ENCODE measurements at places on chromosomes 5 and 9.

DNA sequence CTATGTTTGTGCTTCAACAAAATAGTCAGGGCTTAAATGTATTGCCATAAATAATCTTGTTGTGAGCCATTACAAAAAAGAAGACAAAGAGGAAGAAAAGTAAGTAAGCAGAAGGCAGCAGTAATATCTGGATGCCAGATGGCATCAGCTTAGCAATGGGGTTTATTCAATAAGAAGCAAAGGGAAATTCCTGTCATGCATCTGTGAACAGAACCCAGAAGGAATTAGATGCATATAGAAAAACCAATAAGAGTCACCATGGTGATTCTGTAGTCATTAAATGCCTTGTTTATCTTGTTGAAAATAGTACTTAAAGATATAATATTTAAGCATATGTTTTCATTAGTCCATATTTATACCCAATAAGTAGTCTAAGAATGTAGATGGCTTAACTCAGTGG, 216.0 kb downstream of the ADAMTSL1 start:
- DNase-seq, result no peak

GRCh38 chr5:41843456-41844370, 26.5 kb downstream of the OXCT1 start:
- peak; percentile 34 for DNase-seq

GRCh38 chr5:2656206-2656605, 95.3 kb downstream of the IRX2 start:
- no peak for DNase-seq

DNA sequence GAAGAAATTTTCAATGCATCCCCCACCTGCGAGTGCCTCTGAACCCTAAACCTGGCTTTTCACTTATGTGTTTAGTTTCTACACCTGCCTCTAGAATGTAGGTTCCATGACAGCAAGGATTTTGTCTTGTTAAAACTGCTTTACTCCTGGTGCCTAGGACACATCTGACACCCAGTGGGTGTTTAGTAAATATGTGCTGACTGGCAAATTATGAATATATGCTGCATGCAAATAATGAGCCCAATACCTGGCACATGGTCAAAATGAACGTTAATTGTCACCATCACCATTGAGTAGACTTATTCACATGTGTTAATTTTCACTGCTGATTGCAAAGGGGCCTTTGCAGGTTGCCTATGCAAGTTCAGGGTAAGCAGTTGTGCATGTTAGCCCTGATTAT, 249.9 kb upstream of the WWC1 start:
- no peak for DNase-seq

DNA sequence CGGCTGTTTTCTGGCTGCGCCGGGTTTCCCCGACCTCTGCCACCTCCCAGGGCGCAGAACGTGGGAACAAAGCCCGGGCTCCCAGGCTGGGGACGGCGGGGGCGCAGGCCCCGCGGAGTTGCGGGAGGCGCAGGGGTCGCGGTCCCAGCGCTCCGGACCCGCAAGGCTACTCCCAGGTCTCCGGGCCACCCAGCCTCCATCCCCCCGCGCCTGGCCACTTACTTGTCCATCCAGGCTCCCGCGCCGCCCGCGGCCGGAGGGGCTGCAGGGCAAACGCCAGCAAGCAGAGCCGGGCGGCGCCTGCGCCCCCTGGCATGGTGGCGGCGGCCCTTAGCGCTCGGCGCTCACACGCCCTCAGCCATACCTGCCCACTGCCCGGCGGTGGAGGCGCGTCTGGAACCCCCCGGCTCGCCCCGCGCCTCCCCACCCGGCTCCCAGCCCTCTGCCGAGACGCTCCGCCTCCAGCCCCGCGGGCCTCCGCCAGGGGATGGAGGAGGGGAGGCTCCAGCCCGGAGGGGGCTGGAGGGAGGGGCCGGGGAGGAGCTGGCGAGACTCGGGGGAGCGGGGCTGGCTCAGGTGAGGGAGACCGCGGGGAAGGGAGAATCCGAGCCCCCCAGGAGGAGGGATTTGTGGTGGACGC, at the start of gene ADAM19:
Gene ADAM19, minus strand, starts transcription at position 395 of the 640 bp plus-strand sequence. Its CDS starts 79 bp downstream, at position 316.
- DNase-seq, result peak; percentile 47

GRCh38 chr9:70255486-70255885, 3.3 kb upstream of the SMC5 start:
- no peak for DNase-seq

DNA sequence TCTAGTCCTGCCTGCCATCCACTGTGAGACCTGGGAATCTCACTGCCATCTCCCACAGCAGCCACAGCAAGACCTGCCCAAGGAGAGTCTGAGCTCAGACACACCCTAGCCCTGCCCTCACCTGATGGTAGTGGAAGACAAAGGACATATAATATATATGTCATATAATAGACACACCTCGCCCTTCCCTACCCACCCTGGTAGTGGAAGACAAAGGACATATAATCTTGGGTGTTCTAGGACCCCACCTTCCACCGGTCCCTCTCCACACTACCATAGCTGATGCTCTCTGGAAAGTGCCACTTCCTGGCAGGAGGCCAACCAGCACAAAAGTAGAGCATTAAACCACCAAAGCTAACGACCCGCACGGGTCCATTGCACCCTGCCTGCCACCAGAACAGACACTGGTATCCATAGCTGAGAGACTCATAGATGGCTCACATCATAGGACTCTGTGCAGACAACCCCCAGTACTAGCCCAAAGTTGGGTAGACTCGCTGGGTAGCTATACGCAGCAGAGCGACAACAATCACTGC, 545.6 kb downstream of the CAAP1 start:
- no peak for DNase-seq

GRCh38 chr5:37685816-37686215, 154.0 kb downstream of the GDNF start:
- no peak for DNase-seq

DNA sequence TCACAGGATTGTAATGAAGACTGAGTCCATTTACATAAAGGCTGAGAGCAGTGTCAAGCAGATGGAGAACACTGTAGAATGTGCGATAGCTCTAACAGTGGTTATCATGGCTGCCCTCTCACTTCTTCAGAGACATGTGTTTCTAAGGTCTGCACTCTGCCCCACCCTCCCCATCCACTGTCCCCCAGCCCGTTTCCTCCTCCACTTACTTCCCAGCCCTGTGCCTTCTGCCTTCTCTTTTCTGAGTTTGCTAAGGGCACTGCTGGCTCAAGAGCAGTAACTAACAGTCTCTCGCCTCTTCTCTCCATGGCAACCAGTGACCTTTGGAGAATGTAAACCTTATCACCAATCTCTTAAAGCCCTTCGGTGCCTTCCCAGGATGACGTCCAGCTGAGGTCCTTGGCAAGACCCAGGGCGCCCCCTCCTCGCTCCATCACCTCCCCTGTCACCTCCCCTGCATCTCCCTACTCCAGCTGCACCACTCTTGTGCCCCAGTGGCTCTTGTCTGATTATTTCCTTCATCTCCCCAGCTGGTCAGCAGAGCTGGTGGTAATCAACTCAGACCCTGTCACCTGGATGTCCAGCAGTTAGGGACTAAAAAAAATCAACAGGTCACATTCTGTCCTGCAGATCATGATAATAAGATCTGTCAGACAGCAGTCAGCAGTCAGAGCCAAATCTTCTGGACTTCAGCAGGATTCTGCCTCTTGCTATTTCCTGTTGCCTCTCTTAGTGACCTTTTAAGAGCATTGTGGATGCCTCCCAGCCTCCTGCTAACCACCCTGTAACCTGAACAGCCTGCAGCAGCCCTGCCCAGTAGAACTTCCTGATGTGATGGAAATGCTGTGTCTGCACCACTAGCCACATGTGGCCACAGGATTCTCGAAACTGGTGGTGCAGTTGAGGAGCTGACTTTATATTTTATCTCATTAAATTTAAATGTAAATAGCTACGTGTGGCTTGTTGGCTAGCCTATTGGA, 9.0 kb downstream of the FXN start:
- no peak for DNase-seq

GRCh38 chr9:110975969-110976368, 62.3 kb downstream of the LPAR1 start:
- DNase-seq, result no peak

- DNase-seq, result no peak
Observed at GRCh38 chr9:136091582-136092352, 3.3 kb downstream of the NACC2 start.

DNA sequence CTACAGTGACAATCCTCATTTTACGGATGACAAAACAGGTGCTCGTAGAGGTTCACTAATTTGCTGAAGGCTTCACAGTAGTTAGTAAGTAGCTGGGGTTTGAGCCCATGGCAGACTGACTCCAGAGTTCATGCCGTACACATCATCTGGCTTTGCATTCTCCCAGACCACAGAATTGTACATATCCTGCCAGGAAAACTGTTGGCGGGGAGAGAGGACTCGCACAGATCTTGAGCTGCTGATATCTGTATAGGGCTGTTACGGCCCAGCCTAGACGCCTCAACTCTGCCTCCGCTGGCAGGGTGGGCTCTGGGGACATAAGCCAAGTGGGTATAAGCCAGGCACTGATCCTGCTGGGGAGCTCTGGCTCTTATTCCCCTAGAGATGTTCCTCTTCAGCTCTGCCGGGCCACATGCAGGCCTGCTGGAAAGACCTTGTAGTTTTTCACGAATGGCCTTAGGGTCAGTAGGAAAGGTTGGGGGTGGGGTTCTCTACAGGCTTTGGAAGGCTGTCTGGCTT, 16.3 kb downstream of the LARP1 start:
- DNase-seq, result no peak

GRCh38 chr5:124104344-124104743, 592.4 kb downstream of the CSNK1G3 start:
- no peak for DNase-seq

- DNase-seq, result no peak
Observed at GRCh38 chr9:108537756-108538155, 318.0 kb downstream of the ACTL7B start.

DNA sequence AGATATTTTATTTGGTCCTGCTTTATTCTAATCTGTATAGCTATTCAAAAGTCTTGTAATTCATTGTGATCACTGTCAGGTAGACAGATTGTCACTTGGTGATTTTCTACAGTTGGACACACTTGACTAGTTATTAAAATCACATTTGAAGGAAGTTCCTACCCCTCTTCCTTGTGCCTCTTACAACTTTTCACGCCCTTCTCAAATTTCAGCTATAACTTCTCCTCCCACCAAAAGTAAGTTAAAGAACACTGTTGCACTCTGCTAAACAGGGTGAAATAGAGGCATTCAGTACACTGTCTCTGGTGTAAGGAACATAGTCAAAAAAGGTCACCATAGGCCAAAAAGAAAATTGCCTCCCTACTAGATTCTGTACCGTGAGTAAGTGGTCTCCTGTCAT, 142.1 kb upstream of the POU5F2 start:
- no peak for DNase-seq

DNA sequence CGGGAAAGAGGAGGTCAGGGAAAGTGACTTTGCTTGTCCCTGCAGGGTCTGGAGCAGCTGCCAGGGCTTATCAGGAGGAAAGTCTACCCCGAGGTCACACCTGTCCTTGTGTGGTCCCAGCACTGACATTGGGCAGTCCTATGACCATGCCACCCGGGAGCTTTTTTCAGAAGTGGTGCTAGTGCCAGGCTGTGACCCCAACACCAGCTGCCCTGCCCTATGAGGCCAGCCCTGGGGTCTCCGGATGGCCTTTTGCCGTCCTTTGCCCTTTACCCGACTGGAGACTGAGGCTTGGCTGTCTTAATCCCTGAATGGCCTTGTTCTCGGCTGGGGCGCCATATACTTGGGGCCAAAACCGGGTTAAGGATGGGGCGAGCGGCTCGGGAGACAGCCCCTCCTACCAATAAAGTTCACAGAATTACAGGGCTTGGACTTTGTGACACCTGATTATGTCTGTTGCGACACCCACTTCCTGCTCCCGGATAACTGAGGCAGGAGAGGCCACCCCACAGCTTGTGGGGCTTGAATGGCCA, 22.2 kb upstream of the SLC9A3 start:
- DNase-seq, result no peak

DNA sequence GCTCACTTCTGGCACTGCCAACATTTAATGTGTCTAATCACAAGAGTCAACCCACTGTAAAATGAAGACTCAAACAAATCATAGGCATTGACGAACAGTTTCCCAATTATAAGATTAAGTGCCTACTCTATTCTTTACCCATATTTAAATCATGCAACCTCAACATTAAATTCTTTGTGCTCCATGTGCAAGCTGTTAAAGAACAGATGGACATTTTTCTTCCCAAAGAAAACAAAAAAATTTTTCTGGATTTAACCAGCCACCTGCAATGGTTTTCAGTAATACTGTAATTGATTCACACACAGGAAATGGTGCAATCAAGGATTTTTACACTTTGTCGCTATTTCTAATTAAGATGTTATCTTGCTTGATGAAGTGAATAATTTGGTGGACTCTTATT, 3.6 kb downstream of the HNRNPK start:
- no peak for DNase-seq

- DNase-seq, result no peak
Observed at GRCh38 chr5:68325065-68325580, 109.6 kb downstream of the PIK3R1 start.

DNA sequence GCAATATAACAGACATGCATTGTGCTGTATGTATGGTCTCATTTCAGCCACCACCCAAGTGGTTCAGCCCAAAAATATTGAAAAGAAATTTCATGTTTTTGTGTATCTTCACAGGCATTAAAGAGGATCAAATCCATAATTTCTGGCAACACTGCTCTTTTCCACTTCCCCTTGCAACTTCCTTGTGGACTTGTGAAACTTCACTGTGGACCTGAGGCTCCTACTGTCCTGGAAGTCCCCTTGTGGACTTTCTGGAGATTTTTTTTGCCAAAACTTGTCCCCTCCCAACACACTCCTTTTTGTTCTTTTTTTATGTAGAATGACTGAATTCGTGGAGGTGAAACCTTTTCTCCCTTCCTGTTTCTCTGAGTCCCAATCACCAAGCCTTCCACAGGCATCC, 14.3 kb downstream of the OTULINL start:
- DNase-seq, result no peak

DNA sequence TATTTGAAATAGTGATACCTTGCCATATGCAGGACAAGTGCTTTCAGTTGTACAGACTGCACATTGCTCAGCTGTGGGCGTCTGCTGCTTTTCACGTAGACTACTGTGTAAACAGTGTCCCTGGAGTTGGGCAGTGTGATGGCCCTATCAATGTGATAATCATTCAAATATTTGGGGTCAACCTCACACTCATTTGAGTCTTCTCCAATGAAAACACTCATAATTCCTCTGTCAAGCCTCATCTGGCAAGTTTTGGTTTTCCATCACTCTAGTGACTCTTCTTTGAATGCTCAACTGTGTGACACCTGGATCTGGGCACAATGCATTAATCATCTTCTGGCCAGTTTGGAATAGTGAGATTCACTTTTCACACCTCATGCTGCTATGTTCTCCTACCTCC, 64.4 kb downstream of the UGCG start:
- no peak for DNase-seq

- no peak for DNase-seq
Observed at GRCh38 chr5:93054424-93055163, 526.4 kb downstream of the NR2F1-AS1 start.

DNA sequence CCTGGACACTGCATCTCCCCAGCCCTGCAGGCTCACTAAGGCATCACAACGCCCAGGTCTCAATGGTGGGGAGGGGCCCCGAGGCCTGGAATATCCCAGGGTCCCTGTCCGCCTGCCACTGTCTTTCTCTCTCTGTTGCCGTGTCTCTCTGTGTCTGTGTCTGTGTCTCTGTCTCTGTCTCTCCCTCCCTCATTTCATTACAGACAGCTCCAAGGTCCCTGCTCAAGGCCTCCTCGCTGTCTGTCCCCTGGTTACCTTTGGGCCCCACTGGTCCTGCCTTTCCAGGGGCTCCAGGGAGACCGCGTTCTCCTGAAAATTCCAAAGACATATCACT, 3.2 kb downstream of the FCN1 start:
- no peak for DNase-seq

GRCh38 chr9:82593501-82593900, 469.4 kb downstream of the RASEF start:
- no peak for DNase-seq

GRCh38 chr5:32498484-32498883, 53.9 kb upstream of the ZFR start:
- no peak for DNase-seq

Measured in stimulated activated CD4-positive, alpha-beta T cell treated with anti-CD3 and anti-CD28 coated beads, Interleukin-4, amount 100 ng/mL, for 24 hours (primary cell).